ENCODE measurements at places on chromosomes 7 and 10. TPM values are rescaled to one million over a fixed set of nuclear protein-coding genes. Genes with fewer than 3 reads are reported as not detected.

GRCh38 chr10:24843256-24843655 lies 109.2 kb downstream of the PRTFDC1 start:
- DNase-seq: no peak

DNA sequence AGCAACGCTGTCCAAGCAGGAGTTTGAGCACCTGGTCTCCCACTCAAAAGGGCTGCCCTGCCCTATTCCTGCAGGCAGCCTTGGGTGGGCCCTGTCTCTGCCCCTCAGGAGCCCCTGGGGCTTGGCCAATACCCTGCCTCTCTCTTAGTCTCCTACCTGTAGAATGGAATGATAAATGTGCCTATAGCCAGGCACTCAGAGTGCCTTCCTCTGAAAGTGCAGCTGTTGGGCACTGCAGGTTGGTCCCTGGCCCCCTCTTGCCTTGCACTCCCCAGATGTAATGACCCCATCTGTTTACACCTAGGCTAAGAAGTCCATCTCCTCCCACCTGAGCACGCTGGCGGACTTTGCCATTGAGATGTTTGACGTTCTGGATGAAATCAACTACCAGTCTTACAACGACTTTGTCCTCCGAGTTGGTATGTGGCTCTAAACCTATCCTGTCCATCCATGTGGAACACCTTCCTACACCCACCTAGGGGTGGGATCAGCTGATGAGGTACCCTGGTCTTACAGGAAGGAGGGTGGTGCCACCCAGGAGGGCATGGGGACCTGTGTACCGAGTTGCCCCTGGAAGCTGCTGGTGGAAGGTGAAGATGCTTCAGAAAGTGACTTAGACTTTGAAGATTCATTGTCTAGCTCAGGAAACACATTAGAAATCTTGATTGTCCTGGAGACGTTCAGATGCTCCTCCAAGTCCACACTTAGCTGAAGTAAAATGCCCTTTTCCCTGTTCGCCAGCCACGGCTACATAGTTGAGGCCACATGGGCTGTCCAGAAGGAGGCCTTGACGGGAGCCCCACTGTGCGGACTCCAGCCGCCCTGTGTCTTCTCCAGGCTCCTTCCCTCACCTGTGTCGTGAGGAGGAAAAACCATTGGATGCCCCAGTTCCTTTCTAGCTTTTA lies 134.1 kb downstream of the ADCY1 start:
- no peak for DNase-seq

DNA sequence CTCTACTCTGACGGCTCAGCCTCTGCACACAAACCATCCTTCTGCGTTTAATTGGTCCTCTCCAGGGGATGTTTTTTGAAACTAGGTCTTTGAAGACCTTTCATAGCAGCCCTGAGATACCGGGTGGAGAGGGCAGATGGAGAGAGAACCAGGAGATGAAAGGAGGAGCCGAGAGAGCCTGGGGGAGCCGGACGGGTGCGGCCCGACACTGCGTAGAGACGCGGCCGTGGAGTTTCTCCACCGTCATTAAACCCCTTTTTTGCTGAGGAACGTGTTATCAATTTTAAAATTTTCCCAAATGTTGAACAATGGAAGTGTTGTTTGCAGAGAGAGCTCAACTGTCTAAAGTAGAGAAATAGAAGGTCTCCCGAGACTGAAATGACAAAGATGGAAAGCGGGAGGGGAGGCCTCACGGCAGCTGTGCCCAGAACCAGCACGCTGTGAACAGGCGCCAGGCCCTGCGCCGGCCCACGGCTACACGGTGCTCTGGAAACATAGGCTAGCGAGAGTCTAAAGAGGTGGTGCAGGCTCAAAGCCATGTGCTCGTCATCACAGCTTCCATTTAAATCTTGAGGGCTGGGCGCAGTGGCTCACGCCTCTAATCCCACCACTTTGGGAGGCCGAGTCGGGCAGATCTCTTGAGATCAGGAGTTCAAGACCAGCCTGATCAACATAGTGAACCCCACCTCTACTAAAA lies 307.0 kb downstream of the PTPRN2 start:
- no peak for DNase-seq

DNA sequence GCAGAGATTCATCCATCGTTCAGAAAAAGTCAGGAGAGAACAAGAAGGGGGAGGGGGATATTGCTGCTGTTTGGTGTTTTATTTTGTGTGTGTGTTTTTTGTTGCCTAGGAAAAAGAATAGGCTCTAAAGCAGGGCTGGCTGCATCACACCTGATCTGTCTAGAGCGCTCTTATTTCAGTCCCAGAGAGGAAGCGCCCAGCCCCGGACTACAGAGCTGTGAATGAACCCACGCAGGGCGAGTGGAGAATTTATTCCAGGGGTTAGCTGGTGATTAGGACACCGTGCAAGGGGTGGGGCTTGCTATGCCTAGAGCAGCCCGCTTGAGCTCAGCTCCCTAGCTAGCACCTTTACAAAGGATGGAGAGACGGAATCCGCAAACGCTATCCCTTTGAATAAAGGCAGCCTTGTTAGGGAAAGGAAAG lies 621 bp upstream of the FAM13C start:
- DNase-seq: no peak

DNA sequence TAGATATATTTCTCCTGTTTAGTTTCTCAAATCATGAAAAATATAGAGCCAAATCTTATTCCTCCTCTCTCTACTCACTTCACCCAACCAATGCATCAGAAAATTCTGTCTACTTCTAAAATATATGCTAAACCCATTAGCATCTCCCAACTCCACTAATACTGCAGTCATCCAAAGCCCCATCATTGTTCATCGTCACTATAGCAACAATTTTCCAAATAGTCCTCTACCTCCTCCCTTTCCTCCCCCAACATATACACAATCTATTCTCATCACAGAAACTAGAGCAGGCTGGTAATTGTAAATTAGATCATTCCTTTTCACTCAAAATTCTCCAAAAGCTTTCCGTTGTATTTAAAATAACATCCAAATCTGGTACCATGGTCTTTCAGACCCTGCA lies 38.4 kb upstream of the C10orf120 start:
- no peak for DNase-seq

DNA sequence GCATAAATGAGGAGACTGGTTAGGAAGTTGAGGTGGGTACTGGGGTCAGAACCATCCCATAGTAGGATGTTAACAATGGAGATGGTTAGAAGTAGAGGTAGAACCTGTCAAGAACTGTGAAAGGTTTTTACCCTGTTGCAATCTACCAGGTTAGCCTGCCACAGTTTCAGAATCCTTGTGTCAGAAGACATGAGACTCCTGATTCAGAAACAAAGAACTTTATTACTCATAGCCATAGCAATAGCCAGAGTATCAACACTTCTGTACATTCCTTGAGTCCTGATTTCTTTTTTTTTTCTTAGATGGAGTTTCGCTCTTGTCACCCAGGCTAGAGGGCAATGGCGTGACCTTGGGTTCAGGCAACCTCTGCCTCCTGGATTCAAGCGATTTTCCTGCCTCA lies 200.9 kb downstream of the GRM3 start:
- no peak for DNase-seq

DNA sequence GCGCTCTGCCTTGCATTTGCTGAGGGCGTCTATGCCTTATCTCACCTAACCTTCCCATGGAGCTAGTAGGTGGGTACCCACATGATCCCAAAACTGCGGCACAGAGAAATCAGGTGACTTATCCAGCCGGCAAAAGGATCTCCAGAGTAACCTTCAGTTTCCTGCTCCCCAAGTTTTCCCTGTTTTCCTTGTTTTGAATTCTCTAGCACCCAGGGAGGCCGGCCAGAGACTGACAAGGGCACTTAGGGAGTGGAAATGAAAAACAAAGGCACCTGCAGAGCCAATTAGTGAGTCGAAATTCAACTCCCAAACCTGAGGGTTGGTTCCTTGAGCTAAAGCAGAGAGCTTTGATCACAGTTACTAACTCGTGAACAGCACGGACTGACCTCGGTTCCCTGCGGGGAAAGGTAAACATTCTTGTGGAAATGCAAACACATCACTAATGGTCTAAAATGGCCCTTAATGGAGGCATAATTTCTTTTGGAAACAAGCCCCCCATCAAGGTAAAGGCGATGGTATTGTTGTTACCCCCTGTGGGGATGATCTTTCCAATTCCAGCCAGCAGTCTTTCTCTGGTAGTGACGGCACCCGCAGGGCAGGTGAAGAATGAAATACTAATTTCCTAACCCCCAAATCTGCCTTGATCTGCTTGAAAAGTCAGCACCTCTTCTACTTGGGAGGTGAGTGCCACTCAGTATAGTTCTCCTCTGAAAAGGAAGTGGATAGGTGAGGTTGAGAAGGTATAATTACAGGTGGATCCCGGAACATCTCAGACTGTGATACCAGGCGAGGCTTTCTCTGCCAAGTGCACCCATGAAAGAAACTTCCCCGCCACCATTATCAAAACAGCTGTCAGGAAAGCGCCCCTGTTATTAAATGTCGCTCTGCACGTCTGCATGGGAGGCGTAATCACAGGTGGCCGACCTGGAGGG lies 365.6 kb upstream of the AUTS2 start:
- DNase-seq: no peak

- DNase-seq: no peak
Measured at GRCh38 chr7:3218411-3219225, 82.4 kb upstream of the SDK1 start.

GRCh38 chr7:91512958-91513357 lies 248.7 kb downstream of the FZD1 start:
- no peak for DNase-seq

DNA sequence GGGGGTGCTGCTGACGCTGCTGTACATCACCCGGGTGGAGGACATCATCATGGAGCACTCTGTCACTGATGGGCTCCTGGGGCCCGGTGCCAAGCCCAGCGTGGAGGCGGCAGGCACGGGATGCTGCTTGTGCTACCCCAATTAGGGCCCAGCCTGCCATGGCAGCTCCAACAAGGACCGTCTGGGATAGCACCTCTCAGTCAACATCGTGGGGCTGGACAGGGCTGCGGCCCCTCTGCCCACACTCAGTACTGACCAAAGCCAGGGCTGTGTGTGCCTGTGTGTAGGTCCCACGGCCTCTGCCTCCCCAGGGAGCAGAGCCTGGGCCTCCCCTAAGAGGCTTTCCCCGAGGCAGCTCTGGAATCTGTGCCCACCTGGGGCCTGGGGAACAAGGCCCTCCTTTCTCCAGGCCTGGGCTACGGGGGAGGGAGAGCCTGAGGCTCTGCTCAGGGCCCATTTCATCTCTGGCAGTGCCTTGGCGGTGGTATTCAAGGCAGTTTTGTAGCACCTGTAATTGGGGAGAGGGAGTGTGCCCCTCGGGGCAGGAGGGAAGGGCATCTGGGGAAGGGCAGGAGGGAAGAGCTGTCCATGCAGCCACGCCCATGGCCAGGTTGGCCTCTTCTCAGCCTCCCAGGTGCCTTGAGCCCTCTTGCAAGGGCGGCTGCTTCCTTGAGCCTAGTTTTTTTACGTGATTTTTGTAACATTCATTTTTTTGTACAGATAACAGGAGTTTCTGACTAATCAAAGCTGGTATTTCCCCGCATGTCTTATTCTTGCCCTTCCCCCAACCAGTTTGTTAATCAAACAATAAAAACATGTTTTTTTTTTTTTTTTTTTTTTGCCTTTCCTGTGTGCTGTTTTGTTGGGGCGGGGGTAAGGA lies 55.8 kb downstream of the TSPAN15 start:
- DNase-seq: no peak

DNA sequence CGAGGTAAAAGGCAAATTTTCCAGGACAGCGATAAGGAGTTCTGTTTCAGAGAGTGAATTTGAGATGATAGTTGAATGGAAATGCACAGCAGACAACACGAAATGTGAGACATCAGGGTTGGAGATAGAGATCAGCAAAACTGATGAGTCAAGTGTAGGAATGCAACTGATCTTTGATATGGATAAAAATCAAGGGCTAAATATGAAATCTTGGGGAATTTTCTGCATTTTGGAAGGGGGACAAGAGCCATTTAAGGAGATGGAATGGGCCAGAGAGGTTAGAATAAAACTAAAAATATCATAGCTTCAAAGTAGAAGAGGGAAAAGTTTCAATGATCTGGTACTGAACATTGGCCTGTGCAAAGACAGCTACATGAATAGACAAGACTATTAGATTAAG lies 11.5 kb downstream of the CISD1 start:
- DNase-seq: no peak

GRCh38 chr10:18066947-18067346 lies 73.3 kb upstream of the CACNB2 start:
- DNase-seq: no peak

DNA sequence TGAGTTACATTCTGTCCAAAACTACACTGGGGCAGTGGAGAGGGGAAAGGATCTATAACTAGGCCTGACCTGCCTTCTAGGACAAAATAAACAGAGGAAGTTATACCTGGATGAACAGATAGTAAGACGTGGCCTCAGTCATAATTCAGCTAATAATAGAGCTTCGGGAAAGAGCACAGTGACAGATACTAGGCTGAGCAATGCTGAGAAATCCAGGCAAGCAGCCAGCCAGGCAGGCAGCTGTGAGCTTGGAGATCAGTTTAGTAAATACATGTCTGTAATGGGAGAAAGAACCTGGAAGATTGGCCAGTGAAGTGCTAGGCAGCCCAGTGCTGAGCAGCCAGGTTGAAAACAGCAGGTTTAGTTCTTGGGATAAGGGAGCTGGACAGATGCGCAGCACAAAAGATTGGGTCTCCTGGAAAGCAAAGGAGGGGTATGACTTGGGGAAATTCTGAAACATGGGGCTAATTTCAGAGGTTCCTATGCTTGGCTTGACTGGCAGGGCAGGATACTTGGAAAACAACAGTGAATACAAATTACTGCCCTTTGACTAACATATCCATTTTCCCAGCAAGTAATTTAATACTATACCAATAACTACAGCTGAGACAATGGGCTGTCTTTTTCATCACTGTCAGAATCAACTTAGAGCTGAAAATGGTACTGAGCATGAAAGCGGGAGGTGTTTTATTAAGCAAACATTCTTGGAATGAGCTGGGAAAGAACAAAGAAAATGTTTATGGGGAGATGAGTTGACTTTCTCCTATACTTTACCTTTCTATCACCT lies 140.8 kb downstream of the DGKB start:
- DNase-seq: no peak

DNA sequence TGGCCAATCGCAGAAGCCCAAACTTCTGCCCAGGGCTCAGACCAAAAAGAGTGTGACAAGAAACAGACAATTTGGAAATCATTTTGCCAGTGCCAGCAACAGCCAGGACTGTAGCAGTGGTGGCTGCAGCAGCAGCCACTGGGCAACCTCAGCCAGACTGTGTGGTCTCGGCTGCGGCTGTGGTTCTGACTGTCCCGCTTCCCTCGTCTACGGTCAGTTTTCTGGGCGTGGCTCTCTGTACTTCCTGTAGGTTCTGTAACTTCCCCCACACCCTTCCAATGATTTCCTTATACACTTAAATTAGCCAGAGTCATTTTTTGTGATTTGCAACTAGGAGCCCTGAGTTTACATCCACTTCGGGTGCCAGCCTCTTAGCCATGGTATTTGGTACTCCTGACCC lies 39.9 kb downstream of the CYTH3 start:
- no peak for DNase-seq

GRCh38 chr10:100882252-100882651 lies 30.5 kb upstream of the SLF2 start:
- DNase-seq: no peak

GRCh38 chr10:97547962-97548361 lies 24.6 kb upstream of the ANKRD2 start:
- DNase-seq: no peak

- DNase-seq: no peak
Measured at GRCh38 chr7:4951903-4952636, 6.9 kb downstream of the MMD2 start.

Gene GOLGA7B
- total RNA-seq: 0.13 TPM

Gene ESYT2
- total RNA-seq: 108 TPM

Gene AKR1D1
- total RNA-seq: not detected

Gene EIF4EBP2
- total RNA-seq: 52.9 TPM

Gene VWDE
- not detected for total RNA-seq
